ENCODE measurements at places on chromosomes 5 and 9.

DNA sequence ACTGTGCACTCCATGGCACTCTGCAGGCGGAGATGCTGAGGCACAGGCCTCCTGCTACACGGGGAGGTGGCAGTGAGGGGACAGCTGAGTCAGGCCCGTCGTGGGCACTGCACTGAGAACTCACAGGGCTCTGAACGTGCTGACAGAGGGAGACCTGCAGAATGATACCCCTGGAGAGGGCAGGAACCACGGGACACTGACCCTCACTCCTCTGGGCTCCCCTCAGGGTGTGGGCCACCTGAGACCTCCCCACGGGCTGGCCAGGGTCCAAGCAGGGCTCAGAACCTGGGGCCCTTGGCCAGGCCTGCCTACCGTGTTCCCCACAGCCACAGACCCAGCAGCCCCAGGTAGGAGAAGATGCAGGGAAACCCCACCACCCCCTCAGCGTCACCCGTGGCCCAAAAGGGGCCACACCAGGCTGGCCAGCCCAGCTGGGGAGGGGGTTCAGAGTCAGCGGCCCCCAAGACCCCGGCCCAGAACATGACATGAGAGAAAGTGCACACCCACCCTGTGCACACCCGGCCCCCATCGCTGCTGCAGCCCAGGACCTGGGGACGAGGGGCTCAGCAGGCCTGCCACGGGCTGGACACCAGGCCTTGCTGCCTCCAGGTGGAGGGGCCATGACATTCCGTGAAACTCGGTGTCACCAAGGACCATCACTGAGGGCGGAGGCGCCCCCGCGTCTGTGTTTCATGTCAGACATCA is 30.9 kb downstream of the GLT6D1 start:
- no peak for DNase-seq

GRCh38 chr5:19739671-19740070 is 248.3 kb downstream of the CDH18 start:
- no peak for DNase-seq

GRCh38 chr9:110008663-110009062 is 199.3 kb downstream of the C9orf152 start:
- DNase-seq: no peak

GRCh38 chr9:133970581-133971058 is 21.5 kb downstream of the VAV2 start:
- DNase-seq: no peak

GRCh38 chr9:70492319-70492777 is 77.9 kb upstream of the KLF9 start:
- DNase-seq: no peak

DNA sequence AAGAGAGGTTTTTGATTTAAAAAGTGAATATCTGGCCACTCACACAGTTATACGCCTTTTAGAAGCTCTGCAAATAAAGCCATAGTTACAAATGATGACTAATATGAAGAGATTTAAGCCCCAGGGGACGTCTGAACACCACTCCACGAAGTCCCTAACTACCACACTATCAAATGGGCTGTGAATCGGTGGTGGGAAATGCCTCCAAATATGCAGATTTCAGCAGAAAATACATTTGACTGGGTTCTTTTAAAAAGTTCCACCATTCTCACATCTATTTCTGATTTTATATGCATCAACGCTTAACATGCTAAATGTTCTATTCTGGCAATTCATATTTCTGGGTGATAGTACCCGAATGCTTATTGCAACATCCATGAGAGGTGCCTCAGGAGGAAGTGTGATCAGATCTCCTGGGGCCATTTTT is 22.5 kb downstream of the TICAM2 start:
- DNase-seq: no peak

GRCh38 chr5:14155075-14155474 is 11.9 kb downstream of the TRIO start:
- DNase-seq: no peak

GRCh38 chr5:134084570-134084969 is 29.9 kb upstream of the TCF7 start:
- no peak for DNase-seq

DNA sequence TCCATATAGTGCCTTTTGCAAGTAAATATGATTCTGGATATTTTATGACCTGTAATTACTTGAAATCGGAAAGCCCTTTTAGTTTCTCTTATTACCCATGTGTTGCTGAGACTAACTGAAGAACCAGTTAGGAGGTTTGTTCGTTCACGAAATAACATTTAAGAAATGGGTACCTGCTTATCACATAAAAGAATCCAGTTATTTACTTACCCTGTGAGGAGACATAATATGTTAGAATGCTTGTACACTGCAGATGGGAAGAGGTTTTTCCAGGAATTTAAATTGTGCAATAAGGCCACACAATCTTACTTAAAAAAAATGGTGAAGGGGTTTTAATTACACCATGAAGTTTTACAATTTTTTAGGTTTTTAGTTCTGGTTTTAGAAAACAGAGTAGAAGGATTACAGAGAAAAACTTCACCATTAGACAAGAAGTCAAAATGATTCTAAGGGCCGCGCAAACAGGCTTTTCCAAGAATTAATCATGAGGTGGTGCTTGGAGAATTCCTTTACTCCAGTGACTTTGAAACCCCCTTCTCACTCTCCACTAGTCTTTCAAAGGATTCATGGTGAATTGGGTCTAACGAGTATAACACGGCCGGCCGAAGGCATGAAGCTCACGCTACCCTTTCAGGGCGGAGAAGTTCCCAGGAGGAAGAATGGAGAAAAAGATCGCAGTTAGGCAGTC is 1.1 kb upstream of the PTGER4 start:
- DNase-seq: peak; percentile 17

GRCh38 chr5:179151286-179152118 is 91.3 kb downstream of the ZNF354C start:
- DNase-seq: no peak

GRCh38 chr5:16897284-16897704 is 38.8 kb downstream of the MYO10 start:
- peak; percentile 50 for DNase-seq

GRCh38 chr9:110835404-110835803 is 166.8 kb downstream of the MUSK start:
- DNase-seq: no peak

GRCh38 chr9:97812247-97812543 is 40.8 kb upstream of the FOXE1 start:
- DNase-seq: no peak

DNA sequence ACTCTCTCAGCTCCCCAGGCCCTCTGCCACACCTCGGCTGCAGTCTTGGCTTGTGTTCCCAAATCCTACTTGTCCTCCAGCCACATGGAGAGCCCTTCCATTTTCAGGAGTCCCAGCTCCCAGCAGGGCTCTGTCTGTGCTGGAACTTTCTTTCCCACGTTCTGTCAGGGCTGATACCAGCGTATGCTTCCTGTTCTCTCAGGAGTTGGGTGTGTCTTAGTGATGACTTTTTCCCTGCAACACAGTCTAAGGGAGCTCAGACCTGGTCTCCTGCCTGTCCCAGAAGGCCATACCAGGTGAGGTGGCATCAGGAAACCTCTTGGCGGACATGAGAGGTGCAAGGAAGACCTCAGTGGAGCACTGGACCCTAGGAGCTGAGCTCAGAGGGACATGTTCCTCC is 226.5 kb downstream of the HSPA4 start:
- no peak for DNase-seq

GRCh38 chr5:31477971-31478370 is 53.9 kb downstream of the DROSHA start:
- DNase-seq: no peak

- peak; percentile 19 for DNase-seq
These were observed 16.1 kb upstream of the FRRS1L start for GRCh38 chr9:109182940-109183798.

GRCh38 chr9:34176089-34176488 is 2.8 kb upstream of the UBAP1 start:
- no peak for DNase-seq
